ENCODE measurements at places on chromosomes 6 and 20.

DNA sequence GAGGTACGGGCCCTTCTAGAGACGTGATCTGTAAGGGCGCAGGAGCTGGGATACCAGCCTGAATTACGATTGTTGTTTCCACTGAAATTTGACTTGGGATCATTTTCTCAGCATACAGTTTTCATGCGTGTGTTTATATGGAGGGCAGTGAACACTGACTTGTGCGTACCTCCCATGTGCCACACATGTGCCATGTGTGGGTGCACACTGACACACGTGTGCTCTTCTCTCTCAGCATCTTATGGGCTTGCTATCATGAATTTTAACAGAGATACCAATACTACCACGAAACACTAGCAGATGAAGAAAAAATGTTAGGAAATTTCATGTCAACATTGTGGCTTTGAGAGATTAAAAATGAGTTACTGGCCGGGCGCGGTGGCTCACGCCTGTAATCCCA, 39.1 kb downstream of the L3MBTL3 start:
- no peak for DNase-seq

DNA sequence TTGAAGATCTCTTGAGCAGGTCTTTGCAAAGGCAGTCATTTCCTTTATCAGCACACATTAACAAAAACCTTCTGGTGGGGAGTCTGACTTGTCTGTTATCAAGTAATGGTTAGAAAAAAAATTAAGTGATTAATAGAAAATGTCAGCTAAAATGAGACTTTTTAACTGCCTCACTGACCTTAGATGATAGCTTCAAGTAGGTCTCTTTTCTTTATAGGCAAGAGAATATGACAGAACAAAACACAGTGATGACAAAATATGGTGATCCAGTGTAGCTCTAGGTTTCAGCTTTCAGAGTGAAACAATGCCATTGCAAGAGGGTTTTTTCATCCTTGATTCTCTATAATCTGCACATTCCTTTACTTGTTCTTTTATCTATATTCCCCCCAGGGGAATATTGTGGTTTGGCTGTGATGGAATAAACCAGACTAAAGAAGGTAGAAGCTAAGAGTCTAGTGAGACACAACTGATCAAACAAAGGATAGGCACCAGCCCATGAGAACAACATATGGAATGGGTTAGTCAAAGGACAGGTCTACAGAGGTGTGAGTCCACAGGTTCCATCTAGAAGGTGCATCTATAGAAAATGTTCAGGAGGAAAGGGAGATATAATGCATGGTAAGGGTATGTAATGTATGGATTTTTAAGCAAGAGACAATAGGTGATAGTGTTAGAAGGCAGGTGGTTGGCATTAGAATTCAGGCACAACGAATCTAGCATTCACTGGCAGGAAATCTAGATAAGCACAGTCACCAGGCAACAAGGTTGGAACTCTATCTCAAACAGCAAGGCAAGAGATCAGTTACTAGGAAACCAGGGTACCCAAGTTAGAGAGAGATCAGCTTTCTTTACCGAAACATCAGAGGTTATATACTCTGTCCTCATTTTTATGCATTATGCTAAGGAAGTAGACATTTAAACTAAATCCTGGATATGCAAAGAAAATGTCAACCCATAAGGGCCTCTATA, 228.9 kb upstream of the SMLR1 start:
- DNase-seq = no peak

DNA sequence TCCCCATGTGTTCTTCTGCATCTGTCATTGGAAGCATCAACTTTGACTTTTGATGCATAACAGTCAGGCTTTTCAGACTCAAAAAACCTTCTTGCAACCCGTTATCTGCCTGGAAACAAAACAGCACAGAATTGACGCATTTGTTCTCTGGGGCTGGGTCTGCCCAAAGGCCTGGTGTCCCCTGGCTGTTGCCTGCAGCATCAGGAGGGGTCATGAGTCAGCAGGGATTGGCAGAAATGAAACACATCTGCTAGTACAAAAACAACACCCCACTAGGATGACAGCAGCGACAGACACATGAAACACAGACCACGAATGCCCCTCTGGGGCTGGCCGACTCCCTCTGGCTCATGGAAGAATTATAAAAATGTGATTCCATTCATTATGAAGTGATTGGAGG, 157.6 kb upstream of the INSM1 start:
- no peak for DNase-seq

DNA sequence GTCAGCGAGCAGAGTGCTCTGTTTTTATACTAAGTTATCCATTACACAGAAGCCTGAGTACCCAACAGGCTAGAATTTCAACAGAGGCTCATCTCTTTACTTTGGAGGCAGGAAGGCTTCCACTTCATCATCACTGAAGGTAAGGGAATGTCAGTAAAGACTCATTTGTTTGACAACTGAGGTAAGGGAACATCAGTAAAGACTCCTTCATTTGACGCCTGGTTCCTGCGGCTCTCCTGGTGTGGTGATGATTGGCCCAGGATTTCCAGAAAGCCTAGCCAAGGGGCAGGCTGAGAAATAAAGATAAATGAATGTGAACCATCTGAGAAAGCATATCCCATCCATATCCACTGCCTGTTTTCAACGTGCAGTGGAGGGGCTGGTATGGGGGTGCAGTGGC, 244.6 kb upstream of the ECI2 start:
- DNase-seq = no peak

DNA sequence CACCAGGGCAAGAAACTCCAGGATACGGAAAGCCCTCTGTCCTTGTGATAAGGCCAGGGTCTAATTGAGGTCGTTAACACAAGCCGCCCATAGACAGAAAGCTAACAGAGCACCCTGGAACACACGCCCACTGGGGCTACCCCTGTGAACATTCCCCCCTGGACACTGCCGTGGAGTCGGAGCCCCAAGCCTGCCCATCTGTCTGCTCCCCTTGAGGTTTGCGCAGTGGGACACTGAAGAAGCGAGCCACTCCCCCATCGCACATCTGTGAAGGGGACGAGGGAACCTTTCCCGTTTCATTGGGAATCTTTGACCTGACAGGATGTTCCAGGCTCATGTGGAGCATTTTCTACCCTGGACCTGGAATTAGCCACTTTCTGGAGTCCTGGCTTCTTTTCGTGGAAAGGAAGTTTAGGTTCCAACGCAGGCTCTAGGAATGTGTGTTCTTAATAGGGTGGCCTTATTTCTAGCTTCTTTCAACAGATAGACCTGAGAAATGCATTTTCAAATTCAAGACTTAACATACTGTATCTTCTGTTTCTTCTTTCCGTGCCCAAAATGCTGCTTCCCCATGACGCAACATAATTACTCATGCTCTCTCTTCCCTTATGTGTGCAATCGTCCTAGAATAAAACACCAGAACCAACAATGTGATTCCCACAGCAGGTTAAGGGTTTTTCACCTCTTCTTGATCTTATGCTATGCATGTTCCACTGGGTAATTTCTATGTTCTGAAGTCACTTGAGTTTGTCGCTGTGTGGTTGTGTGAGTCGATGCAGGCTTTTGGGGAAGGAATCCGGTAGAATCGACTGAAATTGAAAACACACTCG, 161.1 kb downstream of the ERMARD start:
- DNase-seq = no peak
